M059J (cell line): ENCODE measurements at places on chromosomes 11 and 22. TPM values are rescaled to one million over a fixed set of nuclear protein-coding genes. Genes with fewer than 3 reads are reported as not detected.

- no peak for DNase-seq
These were observed 323.7 kb downstream of the MIAT start for GRCh38 chr22:26981111-26981510.

DNA sequence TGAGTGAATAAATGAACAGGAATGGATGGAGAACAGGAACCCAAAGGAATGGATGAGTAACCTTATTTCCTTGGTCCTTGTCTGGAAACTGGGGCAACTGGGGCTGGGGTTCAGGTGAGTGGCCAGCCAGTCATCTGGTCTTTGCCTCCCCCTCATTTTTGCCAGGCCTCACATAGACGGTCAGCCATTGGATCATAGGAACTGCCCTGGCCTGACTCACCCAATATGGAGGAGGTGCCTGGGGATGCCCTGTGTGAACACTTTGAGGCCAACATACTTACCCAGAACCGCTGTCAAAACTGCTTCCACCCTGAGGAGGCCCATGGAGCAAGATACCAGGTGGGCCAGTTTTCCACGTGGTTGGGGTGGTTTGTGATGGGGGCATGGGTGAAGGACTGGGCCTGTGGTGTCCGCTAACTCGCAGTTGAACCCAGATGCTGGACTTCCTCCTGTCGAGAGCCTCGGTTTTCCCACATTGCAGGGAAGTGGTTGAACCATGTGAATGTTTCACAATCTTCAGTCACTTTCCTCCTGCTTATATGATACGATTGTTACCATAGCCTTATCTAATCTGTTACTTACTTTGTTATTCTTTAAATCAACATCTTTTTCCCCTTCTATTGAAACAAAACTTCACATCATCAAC is 4.4 kb downstream of the TRIOBP start:
- no peak for DNase-seq

DNA sequence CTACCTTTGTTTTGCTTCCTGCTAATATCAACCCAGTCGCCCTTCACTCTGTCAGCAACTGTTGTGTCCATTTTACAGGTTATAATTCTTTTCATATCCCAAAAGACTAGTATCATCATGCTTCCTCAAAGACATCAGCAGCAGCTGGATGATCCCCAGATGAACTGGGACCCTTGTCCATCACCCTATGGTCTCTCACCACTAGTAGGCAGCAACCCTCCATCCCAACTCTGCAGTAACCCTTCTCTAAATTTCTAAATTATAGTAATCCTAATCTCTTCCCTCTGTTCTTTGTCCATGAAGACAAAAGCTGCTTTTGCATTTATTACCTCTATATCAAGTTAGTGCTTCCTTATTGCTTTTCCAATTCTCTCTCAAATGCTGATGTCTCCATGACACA is 1025.8 kb downstream of the FAM181B start:
- DNase-seq, result no peak

- DNase-seq, result peak; percentile 6
These were observed 18.2 kb upstream of the SYN3 start for GRCh38 chr22:33076343-33076742.

- no peak for DNase-seq
These were observed 870 bp upstream of the CTTN start for GRCh38 chr11:70397336-70397982.

CBY1 gene
- 9.4 and 19.4 TPM in 2 replicates for total RNA-seq
